ENCODE measurements at places on chromosomes 11 and 22.

GRCh38 chr11:5700421-5701054 is 10.9 kb downstream of the TRIM22 start:
- no peak for DNase-seq

DNA sequence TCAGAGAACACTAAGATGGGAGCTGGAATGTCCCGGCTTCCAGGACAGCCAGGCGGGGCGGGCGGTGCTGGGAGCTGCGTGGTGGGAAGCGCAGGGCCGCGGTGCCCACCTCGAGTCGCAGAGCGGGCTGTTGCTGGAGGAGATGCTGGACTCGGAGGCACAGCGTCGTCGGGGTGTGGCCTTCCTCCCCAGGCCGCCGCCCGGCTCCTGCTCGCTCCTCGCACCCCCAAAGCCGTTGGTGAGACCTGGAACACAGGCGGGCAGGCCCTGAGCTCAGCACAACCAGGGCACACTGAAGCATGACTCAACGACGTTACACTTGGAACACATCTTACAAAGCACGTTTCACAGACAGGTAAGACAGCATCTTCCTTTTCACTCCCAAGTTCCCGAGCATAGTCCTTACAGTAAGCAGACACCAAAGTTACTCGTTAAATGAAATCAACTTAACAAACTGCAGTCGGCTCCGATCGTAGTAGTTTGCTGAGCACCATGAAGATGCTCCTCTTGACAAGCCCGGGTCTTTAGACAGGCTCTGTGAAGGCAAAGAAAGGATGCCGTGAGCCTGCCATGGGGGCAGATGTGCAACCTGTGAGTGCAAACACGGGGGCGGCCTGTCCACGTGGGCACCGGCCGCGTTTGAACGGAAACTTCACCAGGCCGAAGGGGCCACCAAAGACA is 50.0 kb downstream of the BRD1 start:
- DNase-seq, result no peak

- no peak for DNase-seq
Measured at GRCh38 chr22:22030493-22031182, 48.1 kb upstream of the TOP3B start.

- no peak for DNase-seq
Measured at GRCh38 chr11:75087319-75088305, 9.1 kb downstream of the OR2AT4 start.

DNA sequence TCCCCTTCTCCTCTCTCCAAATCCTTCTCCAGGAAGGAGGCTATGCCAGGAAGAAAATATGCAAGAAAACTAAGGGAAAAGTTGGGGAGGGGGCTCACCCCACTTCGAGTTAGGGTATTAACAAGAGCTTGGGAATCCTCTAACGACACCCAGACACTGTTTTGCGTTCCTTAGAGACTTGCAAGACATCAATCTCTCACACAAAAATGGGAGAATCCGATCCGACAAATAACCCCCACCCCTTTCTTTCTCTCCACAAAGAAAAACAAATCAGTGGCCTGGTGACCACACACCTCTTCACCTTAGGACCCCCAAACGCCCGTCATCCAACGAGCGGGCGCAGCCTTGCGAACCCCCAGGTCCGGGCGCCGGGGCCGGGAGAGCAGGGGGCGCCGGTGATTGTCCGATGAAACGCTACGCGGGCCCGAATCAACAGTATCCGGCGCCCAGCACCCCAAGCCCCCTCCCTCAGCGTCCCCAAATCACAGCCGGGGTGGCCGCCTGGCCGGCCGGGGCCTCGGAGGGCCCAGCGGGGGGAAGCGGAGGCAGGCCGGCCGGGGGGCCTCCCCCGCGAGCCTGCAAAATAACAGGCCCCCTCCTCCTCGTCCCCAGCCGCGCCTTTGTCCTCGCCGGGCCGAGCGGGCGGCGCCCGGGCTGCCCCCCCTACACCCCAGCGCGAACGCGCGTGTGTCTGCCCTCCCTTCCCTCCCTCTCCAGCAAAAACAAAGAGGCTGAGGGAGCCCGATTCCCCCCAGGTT is 690 bp downstream of the CSNK1E start:
- peak; percentile 40 for DNase-seq

DNA sequence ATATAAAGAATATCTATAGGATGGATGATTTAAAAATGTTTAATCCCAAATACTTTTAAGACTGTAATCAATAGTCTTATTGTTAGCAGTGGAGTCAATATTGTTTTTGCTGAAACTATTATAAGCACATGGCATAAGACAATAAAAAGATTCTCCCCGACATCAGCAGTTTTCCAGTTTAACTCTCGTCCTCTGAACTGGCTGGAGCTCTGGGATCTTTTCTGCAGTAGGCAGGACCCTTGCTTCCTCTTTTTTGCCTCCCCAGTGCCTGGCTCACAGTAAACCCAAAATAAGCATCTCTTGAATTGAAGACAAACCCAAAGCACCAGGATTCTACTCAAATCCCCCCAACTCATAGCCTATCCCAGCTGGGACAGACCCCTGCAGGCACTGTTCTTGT is 32.9 kb downstream of the KCNJ1 start:
- no peak for DNase-seq

- DNase-seq, result no peak
Measured at GRCh38 chr11:111047374-111047773, 198.2 kb upstream of the POU2AF2 start.

GRCh38 chr11:64140082-64140481 is 25.8 kb downstream of the MACROD1 start:
- DNase-seq, result no peak

GRCh38 chr22:46612904-46613605 is 7.1 kb upstream of the GRAMD4 start:
- no peak for DNase-seq

DNA sequence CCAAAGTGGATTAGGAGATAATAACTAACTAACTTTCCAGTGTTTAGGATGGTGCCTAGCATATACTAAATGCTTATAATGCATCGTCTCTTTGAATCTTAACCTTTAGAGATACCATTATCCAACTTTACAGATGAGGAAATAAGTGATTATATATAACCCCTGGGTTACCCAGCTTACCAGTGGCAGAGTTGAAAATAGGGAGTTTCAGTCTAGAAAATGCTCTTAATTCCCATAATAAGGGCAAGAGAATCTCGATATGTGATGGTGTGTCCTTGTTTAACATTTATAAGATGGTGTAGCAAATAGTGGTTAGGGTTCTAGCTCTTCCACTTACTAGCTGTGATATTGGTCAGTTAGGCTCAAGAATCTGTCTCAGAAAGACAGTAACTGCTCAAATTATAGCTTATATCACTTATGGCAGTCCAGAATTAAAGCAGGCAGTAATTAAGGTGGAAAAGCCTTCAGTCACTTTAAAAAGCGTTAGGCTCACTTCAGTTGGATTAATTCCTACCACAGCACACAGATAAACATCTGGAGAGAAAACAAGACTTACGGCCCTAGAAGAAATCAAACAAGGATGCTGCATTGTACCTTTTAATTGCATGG is 6.3 kb downstream of the XBP1 start:
- no peak for DNase-seq

DNA sequence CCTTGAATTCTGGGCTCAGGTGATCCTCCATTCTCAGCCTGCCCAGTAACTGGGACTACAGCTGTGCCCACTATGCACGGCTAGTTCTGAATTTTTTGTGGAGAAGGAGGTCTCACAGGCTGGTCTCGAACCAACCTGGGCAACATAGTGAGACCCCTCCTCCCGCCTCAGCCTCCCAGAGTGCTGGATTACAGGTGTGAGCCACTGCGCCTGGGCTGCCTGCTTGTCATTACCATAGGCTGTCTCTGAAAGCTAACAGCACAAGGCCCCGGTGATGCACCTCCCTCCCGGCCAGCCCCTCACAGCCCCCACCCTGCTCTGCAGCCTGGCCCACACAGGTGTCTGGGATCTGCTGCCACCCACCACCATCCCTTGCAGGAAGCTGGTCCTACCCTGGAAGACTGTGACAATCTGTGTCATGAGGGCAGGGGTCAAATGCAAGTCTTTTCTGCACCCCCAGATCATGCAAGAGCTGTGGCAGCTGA is 82.4 kb downstream of the DGCR2 start:
- no peak for DNase-seq

- DNase-seq, result no peak
Measured at GRCh38 chr11:22807855-22808570, 21.6 kb downstream of the SVIP start.

- DNase-seq, result no peak
Measured at GRCh38 chr11:13134886-13135285, 125.8 kb downstream of the RASSF10 start.

GRCh38 chr11:112173152-112173551 is 2.2 kb upstream of the BCO2 start:
- DNase-seq, result no peak

DNA sequence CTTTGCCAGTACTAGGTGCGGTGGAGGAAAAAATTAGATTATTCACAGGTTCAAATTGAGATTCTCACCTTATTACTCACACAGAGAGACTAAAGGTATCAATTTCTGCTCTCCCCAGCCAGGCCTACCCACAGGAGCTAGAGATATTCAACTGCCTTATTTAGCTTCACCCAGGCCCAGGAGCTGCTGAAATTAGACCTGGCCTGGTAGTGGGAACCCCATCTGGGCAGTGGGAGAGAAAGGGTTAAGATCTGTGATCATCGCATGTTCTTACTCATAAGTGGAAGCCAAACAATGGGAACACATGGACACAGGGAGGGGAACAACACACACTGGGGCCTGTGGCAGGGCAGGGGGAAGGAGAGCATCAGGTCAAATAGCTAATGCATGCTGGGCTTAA is 20.9 kb upstream of the MICAL2 start:
- no peak for DNase-seq

GRCh38 chr11:65883786-65884715 is 4.2 kb downstream of the FIBP start:
- no peak for DNase-seq

DNA sequence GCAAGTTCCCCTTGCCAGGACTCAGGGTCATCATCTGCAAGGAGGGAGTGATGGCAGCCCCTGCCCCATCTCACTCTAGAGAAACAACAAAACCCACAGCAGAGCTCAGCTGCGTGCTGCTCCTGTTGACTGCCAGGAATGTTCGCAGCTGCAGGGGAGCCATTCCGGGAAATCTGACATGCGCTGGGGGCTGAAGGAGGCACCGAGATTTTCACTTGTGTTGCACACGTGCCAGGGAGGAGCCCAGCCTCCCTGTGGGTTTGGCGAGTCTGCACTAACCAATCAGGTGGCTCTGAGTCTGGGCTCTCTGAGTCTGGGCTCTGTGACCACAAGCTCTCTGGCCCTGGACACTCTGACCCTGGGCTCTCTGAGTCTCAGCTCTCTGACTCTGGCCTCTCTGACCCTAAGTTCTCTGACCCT is 10.5 kb downstream of the FGF3 start:
- no peak for DNase-seq

DNA sequence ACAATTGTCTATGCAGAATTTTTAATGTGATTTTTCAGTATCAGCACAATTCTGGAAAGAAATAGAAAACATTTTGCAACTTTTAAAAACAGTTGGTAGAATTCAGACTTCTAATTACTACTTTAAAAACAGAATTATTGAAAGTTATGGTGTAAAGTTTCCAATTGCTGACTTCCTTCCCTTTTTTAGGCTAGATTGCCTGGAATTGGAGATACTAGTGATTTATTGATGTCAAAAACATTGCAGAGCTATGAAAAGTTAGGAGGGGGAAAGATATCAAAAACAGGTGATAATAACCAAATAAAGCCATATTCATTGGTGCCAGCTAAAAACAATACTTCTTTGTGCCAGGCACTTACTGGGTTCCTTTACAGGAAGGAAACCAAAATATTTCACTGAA is 485.5 kb downstream of the TMEM135 start:
- DNase-seq, result no peak

GRCh38 chr11:105701098-105701497 is 91.2 kb downstream of the GRIA4 start:
- DNase-seq, result no peak

DNA sequence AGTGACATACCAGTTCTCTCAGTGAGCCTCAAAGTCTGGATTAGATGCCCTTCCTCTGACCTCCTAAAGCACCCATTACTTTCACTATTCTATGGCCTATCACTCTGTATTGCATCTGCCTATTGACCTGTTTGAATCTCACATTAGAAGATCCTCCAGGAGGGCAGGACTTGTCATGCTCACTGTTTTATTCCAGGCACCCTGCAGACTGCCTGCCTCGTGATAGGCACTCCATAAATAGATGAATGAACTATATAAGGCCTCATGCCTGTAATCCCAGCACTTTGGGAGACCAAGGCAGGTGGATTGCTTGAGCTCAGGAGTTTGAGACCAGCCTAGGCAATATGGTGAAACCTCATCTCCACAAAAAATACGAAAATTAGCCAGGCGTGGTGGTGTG is 160.1 kb upstream of the CADM1 start:
- no peak for DNase-seq

- DNase-seq, result no peak
Measured at GRCh38 chr11:26070714-26071380, 261.1 kb upstream of the ANO3 start.

DNA sequence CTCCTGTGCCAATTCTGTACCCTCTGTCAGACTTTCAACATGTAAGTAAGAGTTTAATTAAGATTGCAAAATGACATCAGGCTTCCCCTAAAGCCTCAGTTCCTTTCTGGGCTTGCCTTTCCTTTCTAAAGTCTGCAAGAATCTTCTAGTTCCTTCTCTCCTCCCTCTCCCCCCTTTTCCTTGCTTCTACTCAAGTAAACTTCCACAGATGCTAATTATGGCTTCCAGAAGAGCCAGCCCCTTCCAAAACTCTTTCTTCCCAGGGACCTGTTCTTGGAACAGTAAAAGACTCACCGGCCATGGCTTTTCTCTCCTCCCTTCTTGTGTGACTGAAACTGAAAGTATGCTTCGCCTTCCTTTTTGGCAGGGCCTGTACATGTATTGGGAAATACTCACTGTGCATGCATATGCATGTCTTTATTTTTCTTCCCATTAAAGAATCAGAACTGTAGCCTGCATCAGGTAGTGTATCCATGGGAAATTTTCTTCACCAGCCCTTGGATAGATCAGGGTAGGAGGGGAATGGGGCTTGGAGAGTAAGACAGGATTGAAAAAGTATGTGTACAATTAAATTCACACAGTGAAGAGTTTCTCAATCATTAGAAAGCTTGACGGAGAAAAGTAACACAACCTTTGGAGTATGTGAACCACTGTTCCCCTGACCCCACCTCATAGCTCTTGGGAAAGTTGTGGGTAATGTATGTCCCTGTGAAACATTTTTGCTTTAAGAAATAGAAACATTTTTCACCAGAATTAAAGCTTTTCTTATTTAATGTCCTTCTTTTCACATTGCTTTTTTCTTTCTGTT is at the start of gene CASP1:
CASP1 (minus strand) TSS at position 332 of the 808 bp plus-strand sequence; CDS start at position 301, 31 bp downstream.
- DNase-seq, result no peak

DNA sequence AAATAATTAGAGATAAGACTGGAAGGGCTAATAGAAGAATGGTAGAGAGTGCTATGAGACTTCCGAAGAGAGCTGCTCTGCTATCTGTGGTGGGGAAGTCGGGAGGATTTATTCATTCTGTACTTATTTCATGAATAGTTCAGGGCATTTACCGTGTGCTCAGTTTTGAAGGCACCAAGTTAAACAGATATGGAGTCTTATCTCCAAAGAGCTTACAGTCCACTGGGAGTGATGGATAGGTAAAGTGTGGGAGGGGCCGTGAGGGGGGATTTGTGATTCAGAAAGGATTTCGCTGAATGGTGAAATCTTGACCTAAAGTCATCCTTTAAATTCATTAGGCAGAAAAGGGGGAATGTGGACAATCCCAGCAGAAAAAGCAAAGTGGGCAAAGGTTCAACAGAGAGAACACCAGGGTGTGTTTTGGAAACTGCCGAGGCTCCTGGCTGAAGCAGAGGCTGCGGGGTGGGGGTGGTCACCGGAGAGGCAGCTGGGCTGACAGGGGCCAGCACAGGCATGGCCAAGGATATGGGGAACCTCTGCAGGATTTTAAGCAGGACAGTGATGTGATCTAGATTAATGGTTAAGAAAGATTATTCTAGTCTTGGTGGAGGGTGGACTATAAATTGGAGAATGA is 91.2 kb downstream of the UBASH3B start:
- no peak for DNase-seq

All from foreskin melanocyte (primary cell).